NCI-H526 treated with DMSO at 0.1 percent for 48 hours (cell line): ENCODE measurements at places on chromosomes 4 and X.
A peak's percentile ranks its signal among the peaks of the same experiment; 100 is the strongest.

GRCh38 chr4:120218981-120219380, 152.3 kb upstream of the MAD2L1 start:
- DNase-seq = no peak

- DNase-seq = peak; percentile 20
These were observed 686 bp downstream of the MTHFD2L start for GRCh38 chr4:74158466-74159142.

DNA sequence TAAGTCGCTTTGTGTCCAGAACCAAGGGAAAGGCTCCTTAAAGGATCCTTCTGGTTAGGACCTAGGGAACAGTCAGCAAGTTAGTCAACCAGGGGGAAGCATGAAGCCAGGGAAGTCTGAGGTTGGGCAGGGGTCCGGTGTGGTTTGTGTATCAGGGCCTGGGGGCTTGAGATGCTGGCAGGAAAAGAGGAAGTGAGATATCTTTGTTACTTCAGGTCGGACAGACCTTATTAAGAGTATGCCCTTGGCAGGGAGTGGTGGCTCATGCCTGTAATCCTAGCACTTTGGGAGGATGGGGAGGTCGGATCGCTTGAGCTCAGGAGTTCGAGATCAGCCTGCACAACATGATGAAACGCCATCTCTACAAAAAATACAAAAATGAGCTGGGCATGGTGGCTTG, 52.3 kb upstream of the TRPC5OS start:
- no peak for DNase-seq

DNA sequence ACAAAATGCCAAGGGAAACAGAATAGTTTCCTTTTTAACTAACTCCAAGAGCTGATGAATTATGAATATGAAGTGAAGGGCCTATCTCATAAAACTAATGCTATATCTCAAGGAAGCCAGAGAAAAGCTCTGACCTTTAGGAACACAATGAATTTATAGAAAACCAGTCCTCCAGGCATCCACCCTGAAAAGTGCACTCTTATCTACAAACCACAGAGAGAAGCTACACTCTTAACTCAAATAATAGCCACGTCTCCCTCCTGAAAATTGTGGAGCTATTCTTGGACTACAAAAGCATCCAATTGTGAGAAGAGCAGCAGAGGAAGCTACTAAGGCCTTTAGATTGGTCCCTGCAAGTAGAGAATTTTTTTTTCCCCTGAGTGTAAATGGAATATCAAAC, 253.9 kb downstream of the IL15 start:
- no peak for DNase-seq

DNA sequence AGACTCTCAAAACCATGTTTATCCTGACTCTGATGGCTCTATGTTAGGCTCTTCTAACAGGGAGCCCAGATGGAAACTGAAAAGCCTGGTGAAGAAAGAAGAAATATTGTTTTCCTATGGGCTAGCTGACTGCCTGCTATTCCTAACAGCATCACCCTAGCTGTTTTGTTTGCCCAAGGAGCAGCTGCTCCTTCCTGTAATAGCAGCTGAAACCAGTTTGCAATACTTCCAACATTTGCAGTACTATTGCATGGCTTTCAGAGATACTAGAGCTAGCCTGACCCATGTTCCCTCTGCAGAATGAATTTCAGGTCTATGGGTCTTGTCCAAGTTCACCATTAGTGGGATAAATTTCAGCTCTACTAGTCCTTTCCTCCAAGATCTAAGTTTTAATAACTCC, 495.2 kb downstream of the INPP4B start:
- no peak for DNase-seq
